ENCODE measurements at places on chromosomes 3 and 15.

DNA sequence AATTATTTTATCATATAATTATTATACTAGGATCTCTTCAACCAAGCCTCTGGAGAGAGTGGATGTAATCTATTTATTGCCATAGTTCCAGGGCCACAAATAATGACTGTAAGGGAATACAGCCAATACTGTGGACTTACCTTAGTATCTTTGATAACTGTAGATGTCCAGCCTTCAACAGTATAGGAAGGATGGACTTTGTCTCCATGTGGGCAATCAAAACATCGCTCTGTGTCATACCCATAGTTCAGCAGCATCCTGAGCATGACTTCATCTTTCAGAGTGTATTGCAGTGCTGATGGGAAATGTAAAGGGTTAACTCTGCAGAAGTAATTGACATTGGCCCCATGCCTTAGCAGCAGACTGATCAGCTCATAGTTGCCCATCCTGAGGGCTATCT lies 14.2 kb downstream of the ASB14 start:
- no peak for DNase-seq

GRCh38 chr15:59828861-59829260 lies 139.7 kb upstream of the BNIP2 start:
- DNase-seq: no peak

DNA sequence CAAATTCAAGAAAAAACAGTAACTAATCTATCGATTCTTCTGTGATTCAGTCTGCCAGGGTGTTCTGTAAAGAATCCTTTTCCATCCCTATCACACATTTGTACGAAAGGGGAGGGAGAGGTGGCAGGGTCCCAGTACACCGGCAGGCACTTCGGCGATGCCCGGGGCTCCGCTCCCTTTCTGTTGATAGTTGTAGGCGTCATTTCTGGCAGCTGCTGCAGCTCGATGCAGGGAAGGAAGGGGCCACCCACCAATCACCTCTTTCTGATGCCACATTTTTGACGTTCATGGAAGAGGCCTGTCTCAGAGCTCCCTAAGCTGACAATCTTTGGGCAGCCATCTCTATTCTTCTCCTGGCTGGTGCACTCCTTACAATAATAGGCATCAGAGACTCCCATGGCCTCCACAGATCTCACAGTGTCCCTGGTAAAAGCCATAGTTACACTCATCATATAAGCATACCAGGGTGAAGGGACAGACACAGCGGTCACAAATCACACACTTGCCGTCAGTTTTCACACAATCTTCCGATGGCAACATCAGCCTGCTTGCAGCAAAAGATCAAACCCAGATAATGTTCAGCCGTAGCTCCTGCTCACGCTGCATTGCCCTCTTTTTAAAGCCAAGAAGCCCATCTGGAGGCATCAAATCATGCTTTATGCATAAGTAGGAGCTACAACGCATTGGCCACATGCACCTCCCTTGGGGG lies 60.8 kb upstream of the ZBTB38 start:
- DNase-seq: no peak

- no peak for DNase-seq
Observed at GRCh38 chr3:20246662-20247061, 60.7 kb upstream of the SGO1 start.

GRCh38 chr15:76201536-76202255 lies 109.6 kb downstream of the ETFA start:
- DNase-seq: no peak

GRCh38 chr3:17054301-17054981 lies 169.7 kb downstream of the PLCL2 start:
- DNase-seq: no peak

All from NCI-H2081 (cell line).